ENCODE measurements at places on chromosomes 4 and X.

DNA sequence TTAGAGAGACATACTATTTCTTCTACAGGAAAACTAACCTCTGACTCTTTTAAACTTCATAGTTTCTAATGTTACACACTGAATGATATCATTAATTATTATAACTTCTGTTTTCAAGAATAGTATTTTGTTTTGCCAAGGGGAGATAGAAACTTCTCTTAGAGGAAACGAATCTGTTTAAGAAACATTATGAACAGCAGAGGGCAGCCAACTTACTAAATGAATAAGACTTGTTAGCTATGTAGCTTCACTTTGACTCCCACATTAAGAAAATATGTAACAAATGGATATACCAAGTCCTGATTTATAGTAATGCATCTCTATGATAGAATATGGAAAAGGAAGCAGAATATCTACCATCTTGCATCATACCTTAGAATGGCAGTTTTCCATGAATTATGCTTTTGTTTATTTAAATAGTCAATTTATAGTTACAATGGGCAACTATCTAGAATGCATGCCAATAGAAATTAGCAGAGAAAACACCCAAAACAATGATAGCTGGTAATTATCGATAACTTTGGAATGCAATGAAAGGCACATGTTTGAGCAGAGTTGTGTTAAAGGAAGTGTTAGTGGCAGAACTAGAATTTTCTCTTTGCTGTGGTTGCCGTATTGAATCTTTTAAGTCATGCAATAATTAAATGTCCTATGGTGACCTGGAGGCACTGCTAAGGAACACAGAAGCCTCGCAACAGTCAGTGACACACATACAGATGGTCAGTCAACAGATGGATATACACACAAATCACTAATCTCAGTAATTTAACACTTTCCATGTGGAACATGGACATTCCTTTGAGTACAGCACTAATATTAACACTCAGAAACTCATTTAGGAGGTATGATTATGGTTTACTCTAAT lies 105.7 kb upstream of the PDLIM3 start:
- peak; percentile 76 for DNase-seq

- no peak for DNase-seq
These were observed at the start of gene MMRN1 for GRCh38 chr4:89894649-89895550. TSS of gene MMRN1 (plus strand) at chr4:89894854. CDS start at chr4:89894972, 118 bp downstream.

DNA sequence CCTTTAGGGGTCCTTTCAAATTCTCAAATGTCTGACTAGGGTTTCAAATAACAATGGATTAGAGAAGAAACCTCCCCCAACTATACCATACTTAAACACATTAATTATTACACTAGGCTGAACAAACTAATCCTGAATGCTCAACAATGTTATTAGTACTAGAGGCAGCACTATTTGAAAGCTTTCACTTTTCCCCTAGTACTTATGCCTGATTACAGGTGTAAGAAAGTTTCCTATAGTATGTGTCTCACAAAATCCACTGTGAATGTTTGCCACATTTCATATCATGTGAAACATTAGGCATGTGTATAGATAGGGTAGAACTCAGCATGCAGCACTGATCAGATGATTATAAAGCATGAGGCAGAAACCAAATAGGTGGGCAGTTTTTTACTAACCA lies 336.2 kb downstream of the ZNF674 start:
- no peak for DNase-seq

DNA sequence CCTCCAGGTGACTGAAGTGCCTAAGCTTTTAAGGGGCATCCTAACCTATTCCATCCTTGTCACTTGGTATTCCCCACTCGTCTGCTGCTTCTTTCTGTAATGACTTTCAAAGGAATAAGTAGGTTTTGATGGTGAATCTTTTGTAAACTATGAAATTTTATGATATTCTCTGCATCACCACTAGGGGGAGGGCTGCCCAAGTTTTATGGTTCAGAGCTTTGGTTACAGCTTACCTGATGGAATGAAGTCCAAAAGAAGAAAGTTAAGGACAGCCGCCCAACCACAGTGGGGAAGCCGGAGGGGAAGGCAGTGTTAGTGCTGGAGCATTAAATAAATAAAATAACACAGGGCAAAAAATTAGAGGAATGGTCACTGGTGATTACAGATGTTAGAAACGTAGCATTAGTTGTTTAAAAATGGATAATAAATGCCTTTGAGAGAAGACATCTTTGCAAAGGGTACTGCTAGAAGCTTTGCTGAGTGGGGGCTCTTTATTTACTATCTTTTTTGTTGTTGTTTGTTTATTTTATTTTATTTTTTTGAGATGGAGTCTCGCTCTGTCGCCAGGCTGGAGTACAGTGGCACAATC lies 204.9 kb downstream of the GBA3 start:
- DNase-seq = peak; percentile 40

DNA sequence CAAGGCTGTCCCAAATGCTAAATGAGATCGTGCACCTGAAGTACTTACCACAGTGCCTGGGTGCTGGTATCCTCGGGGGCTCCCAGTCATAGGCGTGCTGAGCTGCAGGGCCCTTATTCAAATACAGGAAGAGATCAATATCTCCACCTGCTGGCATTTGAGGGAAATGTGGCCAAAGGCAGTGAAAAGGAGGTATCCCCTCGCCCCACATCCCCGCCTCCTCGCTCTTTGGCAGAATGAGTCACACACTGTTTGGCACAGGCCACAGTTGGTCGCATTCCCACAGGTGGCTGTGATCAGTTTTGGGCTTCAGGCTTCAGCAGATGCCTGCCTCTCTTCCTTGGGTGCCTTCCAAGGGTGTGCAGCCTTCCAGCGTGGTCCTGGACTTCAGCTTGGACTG lies 28.4 kb downstream of the ZNF185 start:
- DNase-seq = peak; percentile 85
